Stimulated activated CD4-positive, alpha-beta T cell treated with anti-CD3 and anti-CD28 coated beads, TNF-alpha, amount 100 ng/mL, for 48 hours (primary cell): ENCODE measurements at places on chromosomes 3 and 15.

- no peak for DNase-seq
Measured at GRCh38 chr3:94587291-94587690, 524.4 kb downstream of the NSUN3 start.

DNA sequence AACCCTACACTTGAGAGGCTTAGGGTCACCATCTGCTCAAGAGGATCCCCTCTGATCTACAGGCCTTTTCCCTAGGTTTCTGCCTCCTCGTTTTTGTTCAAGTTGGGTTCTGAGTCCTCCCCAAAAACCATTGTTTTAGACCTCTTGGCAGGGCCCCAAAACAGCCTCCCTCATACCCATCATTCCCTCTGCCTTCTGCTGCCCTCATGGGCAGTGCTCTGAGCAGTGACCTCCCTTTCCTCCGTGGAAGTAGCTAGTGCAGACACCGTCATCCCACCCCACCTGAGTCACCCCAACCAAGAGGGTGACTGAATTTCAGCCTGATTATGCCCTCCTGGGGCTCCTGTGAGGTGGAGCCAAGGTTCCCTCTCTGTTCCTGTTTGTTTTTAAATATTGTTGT, 92.0 kb downstream of the RBPMS2 start:
- no peak for DNase-seq

- no peak for DNase-seq
Measured at GRCh38 chr15:77417602-77418001, 2.3 kb downstream of the PEAK1 start.

DNA sequence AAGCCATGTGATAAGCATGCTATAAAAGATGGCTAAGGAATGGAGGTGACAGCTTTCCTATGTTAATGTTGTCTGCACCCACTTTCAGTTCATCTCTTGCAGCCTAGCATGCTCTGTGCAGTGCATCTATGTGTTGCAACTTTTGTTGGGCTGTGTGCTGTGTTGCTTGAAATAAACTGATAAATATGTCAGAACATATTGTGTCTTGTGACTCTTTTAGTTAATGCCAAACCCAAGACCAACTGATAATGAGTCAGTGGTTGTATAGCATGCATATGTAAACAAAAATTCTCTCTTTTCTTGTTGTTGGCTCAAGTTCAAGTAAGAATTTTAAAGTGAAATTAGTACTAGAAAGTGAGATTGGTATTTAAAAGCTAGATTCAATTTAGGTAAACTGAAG, 37.0 kb upstream of the SCN10A start:
- DNase-seq: no peak

DNA sequence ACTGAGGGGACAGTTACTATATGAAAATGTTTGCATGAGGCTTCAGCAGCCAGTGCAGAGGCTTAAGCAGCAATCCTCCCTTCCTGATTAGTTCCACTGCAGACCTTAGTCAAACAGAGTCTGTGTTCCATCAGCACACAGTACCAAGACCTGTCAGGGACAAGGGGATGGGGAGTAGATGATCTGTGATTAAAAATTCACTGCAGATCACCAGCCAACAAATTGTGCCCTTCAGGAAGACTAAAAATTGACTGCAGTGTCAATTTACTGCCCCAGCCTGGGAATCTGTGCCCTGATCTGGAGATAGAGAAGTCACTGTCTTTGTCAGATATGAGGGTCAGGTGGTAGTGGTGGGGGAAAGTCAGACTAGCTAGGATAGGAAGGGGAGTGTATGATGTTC, 13.8 kb upstream of the NMNAT3 start:
- no peak for DNase-seq

DNA sequence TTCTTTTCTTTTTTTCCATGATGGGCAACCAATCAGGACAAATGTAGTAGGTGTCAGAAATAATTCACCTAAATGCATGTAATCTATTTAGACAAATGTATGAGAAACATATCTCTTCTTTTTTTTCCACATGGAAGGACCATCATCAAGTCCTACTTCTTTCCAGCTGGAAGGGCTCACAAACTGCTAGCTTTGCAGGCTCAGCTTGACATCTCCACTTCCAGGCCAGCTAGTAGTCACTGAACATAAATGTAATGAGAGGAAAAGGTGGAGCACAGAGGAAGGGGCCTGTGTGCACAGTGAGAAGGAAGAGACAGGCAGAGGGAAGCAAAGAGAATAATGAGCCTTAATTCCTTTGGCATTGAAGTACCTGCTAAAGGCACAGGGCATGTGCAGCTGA, 504.9 kb downstream of the MCTP2 start:
- DNase-seq: no peak

GRCh38 chr3:129282727-129283327, 4.2 kb downstream of the HMCES start:
- DNase-seq: no peak

- DNase-seq: peak; percentile 32
Measured at GRCh38 chr15:89442671-89443307, 53.6 kb downstream of the RHCG start.

DNA sequence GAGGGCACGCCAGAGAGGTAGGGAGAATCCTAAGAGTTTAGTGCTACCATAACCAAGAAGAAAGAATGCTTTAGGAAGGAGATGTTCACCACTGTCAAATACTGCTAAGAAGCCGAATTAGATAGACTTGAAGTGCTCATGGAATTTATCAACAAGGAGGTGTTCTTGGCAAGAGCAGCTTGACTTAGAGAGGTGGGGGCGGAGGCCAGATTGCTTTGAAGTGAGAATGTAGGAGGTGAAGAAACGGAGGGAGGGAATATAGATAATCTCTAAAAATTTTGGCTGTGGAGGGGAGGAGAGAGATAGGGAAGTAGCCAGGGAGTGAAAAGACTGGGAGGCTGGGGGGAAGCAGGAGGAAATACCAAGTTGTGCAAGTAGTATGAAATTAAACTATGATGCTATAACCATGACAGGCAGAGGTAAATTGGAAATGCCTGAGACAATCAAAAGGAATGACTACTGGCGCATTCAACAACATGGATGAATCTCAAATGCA, 35.5 kb downstream of the GADL1 start:
- no peak for DNase-seq

DNA sequence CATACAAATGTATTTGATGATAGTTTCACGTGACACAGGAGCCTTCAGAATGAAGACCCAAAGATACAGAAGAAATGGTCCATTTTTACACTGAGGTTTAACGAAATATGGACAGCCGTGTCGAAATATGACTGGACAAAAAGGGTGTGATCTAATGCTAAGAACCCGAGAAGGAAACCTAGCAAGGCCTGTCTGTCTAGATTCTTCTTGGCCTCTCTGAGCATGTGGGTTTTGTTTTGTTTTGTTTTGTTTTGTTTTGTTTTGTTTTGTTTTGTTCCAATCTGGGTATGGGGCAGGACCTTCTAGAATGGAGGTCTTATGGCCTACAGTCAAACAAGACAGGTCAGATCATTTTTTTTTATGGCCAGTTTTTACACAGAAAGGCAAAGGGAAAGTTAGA, 242.7 kb upstream of the STT3B start:
- no peak for DNase-seq

GRCh38 chr3:59880717-59881116, 830.9 kb upstream of the CFAP20DC start:
- DNase-seq: no peak

GRCh38 chr3:83320726-83321125, 1559.3 kb upstream of the GBE1 start:
- DNase-seq: no peak

- DNase-seq: no peak
Measured at GRCh38 chr15:26144836-26145235, 281.7 kb upstream of the ATP10A start.

GRCh38 chr3:99755831-99756230, 61.8 kb upstream of the CMSS1 start:
- no peak for DNase-seq

GRCh38 chr15:55696221-55696620, 46.7 kb downstream of the PRTG start:
- DNase-seq: no peak

GRCh38 chr3:10364806-10365205, 43.9 kb upstream of the SEC13 start:
- DNase-seq: no peak

- no peak for DNase-seq
Measured at GRCh38 chr3:179196098-179196497, 47.9 kb downstream of the PIK3CA start.

GRCh38 chr15:80106051-80106450, 46.6 kb downstream of the ZFAND6 start:
- no peak for DNase-seq

GRCh38 chr3:65591313-65591712, 447.4 kb downstream of the MAGI1 start:
- no peak for DNase-seq

DNA sequence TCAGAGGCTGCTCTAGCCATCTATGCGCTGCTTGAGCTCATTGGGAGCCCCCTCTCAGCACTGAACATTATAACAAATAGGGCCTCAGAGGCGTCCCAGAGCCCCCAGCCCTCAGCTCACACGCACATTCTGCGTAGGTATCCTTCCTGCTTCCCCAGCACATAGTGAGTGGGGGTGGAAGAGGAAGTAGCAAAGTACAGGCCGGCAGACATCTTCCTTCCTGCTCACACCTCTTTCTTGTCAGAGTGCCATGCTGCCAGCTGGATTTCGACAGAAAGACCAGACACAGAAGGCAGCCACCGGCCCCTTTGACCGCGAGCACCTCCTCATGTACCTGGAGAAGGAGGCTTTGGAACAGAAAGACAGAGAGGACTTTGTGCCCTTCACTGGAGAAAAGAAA, 16.6 kb downstream of the TMOD2 start:
- no peak for DNase-seq

GRCh38 chr3:112774293-112774926, 72.3 kb downstream of the CD200R1L start:
- no peak for DNase-seq

DNA sequence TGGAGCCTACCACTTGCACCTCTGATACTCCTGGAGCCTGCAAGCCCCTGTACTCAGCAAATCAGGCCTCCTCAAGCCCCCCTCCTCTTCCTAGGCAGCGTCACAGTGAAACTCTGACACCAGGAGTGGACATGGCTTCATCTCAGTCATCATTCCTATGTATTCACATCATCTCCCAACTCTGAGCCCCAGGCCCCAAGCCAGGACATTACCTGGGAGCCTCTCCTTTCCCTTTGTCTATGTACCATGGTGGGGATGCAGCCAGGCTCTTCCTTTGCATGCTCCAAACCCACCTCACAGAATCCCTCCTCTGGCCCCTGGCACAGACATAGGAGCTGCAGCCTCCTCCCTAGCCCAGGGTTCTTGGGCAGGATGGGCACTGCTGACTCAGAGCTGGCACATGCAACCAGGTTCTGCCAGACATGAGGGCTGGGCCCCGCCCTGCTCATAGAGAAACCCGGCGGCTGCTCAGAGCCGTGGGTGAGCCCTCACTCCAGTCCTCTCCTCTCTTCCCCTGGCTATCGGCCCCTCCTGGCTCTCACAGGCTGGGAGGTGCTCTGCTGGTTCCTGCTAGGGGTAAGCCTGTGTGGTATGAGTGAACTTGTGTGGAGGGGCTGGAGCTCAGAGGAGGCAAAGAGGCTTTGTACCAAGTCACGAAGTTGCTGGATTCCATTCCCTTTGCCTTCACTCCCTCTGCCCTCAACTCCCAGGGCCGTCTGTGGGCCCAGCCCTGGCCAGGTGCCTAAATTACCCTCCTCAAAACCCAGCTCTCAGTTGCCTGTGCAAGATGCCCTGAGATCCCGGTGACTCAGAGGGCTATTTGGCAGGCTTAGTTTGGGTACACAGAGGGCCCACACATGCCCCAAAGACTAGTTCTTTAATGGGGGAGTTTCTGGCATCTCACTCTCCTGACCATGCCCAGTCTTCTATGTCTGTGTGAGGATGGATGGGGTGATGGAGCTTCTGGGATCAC, 1.9 kb upstream of the PLCD1 start:
- peak; percentile 21 for DNase-seq

GRCh38 chr3:78285032-78285728, 1245.3 kb downstream of the ROBO2 start:
- no peak for DNase-seq

- DNase-seq: no peak
Measured at GRCh38 chr3:127747751-127748521, 74.4 kb downstream of the MGLL start.

DNA sequence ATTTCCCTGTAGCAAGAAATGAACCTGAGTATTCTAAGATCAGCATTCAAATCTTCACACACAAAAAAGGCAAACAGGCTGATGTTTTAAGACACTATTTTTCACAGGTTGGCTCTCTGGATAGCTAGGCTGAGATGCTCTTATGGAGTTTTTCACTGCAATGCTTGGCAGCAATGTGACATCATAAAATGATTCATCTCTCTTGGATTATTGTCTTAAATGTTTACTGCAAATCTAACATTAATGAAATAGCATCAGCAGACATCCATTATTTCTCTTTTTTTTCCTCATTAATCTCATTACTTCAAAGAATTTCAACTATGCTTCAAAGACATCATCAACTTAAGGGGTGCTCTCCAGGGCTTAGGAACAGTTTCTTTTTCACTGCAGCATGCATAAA, 23.6 kb upstream of the SSUH2 start:
- DNase-seq: no peak

- peak; percentile 97 for DNase-seq
Measured at GRCh38 chr3:143971359-143972154, at the start of gene DIPK2A. TSS of gene DIPK2A (plus strand) at chr3:143971823. CDS start at chr3:143972333, 510 bp downstream.

DNA sequence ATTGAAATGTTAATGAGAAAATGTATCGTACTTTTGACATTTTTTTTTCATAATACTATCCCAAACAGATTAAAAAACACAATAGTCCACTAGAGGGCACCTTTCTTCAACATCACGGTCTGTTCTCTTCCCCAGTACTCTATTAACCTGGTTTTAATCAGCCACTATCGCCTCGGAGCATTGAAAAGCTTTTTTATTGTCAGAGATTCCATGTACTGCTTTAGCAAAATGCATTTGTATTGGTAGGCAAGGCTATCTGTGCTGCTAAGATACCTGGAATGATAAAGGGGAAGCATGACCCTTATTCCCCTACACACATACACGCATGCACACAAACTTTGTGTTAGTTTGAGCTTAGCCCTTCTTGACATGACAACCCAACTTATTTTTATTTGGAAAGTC, 160.1 kb upstream of the IL12A start:
- no peak for DNase-seq

DNA sequence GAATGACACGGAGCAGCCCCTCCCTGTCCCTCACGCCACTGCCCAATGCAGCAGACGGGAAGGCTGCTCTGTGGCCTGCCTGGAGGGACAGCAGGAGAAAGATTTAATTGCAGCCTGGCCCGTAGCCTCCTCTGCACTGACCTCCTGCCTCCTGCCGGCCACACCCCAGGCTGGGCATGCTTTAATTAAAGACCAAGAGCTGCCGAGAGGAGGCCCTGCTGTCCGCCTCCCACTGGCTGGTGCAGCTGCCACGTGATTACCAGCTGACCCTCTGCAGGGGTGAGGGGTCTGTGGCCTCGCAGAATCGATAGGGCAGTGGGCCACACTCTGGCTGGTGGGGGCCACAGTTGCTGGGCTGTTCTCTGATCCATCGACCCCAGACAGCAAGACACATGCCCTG, 100.2 kb upstream of the PRR23E start:
- no peak for DNase-seq

DNA sequence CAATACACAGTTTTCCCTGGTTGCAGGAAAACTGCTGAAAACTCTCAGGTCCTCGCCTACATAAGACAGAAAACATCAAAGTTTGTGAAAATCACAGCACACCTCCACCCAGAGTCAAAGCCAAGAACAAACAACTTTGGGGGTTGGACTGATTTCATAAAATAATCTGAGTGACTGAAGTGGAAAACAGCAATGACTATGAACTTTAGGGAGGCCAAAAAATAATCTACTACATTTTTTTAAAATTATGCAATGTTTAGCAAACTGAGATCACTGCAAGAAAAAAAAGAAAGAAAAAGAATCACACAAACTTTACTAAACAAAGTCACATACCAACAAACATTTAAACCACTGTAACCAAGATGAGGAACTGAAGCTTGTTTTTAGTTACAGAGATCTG, 15.9 kb upstream of the FOXP1 start:
- no peak for DNase-seq

- DNase-seq: no peak
Measured at GRCh38 chr15:63564093-63564492, 33.1 kb upstream of the FBXL22 start.
